Activated CD4-positive, CD25-positive, alpha-beta regulatory T cell treated with anti-CD3 and anti-CD28 coated beads, Interleukin-2, amount 50 U/mL, for 72 hours (primary cell): ENCODE measurements at places on chromosomes 13 and 19.

DNA sequence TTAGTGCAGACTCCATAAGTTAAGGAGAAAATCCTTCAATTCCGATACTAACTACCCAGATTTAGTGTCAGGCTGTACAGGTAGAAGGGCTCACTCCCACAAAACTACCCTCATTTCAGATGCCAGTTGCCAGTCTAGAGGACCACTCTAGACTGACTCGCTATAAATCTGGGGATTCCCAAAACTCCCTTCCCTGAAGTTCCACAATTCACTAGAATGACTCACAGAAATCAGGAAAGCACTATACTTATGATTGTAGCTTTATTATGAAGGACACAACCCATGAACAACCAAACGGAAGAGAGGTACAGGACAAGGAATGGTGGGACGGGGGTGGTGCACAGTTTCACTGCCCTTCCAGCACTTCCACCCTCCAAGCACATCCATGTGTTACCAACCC, 321.2 kb downstream of the DIAPH3 start:
- DNase-seq, result no peak

DNA sequence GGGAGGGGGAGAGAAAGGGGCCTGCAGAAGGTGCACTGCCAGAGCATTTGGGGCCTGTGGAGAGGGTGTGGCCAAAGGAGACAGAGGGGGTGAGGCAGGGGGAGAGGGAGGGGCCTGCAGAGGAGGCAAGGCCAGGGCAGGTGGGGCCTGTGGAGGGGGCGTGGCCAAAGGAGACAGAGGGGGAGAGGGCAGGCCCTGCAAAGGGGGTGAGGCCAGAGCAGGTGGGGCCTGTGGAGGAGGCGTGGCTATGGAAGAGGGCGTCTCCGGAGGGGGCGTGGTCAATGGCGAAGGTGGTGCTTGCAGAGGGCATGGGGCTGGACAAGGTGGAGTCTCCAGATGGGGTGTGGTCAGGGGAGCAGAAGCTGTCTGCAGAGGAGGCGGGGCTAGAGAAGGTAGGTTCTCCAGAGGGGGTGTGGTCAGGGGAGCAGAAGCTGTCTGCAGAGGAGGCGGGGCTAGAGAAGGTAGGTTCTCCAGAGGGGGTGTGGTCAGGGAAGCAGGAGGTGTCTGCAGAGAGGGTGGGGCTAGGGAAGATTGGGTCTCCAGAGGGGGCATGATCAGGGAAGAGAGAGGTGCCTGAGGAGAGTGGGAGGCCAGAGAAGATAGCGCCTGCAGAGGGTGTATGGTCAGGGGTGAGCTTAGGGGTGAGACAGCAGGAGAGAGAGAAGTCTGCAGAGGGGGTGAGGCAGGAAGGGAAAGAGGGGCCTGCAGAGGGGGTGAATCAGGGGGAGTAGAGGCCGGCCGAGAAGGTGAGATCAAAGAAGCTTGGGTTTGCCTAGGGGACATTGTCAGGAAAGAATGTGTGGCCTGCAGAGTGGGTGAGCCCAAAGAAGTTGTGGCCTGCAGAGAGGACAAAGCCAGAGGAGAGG, 3.4 kb downstream of the PRR36 start:
- peak; percentile 54 for DNase-seq

DNA sequence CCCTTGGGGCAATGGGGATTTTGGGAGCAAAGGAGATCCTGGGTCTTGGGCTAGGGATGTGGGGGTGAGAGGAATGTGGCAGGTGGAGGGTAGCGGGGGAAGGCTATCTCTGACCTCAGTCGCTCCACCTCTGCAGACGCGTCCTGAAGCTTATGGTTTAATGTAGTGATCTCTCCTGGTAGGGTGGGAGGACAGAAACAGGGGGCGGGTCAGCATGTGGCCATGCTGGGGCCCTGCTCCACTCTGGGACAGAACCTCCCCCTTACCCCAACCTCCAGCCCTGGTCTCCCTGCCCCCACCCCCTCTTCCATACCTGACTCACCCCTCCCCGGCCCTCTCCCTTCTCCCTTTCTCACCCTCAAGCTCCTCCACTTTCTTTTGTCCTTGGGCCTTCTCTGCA, 1.4 kb downstream of the BST2 start:
- peak; percentile 31 for DNase-seq

- DNase-seq, result no peak
These were observed 91.7 kb downstream of the GADD45B start for GRCh38 chr19:2567580-2567979.

DNA sequence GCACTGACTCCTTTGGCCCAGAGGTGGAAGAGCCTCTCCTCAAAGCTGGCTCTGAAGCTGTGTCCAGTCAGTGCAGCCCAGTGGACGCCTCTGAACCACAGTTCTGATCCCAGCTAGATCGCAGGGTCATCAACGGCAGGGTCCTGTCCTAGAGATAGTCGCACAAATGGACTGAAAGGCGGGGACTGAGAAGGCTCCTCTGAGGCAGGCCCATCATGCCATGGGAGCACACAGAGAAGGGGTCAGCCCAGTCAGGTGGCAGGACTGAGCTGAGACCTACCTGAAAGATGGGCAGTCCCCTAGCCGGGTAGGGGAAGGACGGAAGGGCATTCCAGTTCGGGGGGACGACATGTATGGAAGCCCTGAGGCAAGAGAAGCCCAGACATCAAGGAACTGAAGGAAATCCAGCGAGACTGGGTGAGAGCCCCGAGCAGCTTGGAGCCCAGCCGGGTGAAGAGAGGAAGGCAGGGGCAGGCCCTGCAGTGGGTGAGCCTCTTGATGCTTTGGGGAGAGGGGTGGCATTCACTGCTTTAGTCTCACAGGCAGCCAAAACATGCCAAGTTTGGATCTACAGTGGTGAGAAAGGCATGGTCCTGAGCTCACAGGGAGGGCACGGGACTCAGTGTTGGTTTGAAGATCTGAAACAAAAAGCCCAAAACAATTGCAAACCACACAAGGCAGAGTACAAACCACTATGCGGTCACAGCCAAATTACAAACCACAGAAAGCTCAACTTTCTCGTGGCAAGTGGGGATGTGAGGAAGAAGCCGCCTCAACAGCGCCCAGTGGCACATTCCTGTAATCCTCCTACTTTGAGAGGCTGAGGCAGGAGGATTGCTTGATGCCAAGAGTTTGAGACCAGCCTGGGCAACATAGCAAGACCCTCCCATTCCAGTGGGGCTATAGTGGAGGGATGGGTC, 10.0 kb downstream of the CALM3 start:
- DNase-seq, result no peak

GRCh38 chr19:32599736-32600157, 18.8 kb downstream of the PDCD5 start:
- peak; percentile 40 for DNase-seq

GRCh38 chr19:37655689-37656371, 565 bp upstream of the ZFP30 start:
- peak; percentile 86 for DNase-seq

- no peak for DNase-seq
These were observed 1049.3 kb downstream of the PCDH9 start for GRCh38 chr13:66180836-66181235.

GRCh38 chr19:8877854-8878705, 45.9 kb downstream of the MBD3L1 start:
- no peak for DNase-seq

DNA sequence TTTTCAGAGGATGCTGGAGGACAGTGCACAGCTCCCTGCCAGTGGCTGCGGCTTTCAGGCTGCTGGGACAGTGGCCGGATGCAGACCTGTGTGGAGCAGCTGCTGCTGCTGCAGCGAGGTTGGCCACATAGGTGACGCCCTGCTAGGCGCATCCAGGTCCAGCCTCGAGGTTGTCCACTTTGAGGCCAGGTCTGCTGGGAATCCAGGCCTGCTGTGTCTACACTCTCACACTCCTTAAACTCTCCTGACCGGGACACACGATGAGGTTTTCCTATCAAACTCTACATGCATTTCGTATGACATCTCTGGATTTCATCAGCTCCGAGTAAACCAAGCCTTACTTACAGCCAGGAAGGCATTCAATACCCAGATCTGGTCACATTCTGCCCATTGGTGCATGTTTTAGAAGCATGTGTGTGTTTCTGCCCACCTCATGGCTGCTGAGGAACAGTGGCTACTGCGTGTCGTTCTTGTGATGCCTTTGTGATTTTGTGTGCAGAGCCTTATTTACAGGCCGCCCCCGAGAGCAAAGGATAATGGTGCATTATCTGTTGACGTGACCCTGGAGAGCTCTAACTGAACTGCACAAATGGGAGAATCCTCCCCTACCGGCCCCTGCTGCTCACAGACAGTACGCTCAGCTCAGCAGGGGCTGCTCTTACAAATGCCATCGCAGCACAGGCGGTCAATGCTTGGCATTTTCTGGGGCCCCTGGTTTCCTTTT, 12.3 kb upstream of the MCF2L start:
- DNase-seq, result no peak

GRCh38 chr19:19402656-19403372, 2.7 kb upstream of the GATAD2A start:
- no peak for DNase-seq

DNA sequence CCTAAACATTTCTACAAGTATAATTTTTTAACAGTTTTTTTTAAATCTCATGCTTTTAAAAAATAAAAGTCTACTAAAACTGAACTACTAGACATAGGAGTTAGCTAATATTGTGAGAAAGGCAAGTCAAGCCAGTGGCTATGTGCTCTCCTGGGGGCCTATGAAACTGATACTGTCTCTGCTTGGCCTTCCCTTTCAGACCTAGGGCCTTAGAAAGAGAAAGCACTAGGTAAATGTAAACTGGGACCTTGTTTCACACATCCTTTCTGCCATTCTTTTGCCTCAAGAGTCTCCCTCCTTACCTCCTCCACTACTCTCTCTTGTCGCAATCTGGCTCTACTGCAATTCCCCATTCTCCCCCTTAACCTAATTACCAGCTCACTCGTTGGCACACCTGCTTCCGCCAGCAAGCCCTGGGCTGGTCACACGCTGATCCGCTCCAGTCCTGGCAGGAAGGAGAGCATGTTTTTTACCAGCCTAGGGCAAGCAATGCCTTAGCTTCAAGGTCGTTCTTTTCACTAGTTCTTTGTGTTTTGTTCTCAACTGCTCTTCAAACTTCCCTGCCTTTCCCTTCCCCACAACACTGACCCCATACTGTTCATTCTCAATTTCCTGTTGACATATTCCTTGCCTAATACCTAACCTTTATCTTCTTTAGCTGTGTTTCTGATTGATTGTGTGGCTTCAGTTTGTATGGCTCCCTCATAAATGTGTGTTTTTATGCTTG, 23.1 kb downstream of the TBC1D4 start:
- no peak for DNase-seq

DNA sequence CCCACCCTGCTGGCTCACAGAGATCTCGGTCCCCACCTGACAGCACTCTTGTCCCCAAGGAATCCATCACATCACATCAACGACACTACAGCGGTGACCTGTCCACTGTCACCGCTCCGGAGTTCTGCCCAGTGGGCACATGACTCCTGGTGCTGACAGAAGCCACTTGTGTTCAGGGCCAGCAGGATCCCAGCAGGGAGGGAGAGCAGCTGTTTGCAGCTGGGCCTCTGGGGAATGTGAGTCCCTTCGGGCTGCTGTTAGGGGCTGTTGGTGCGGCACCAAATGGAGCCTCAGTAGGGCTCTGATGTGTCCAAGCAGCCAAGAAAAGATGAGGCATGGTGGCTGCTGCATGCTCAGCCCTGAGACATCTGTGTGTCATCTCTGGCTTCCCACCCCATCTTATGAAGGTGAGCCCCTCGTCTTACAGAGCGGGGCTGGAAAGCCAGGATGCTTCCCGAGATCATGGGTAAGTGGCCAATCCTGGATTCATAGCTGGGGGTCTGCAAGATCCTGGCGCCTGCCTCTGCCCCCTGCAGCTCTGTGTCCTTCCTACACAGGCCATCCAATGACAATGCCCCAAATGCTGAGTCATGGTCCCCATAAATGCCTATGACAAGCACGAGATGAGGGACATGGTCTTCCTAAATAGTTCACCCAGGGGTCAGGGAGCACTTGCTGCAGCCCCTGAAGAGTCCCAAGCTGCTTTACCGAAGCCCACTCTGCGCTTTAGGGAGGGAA, 56.0 kb downstream of the F2RL3 start:
- no peak for DNase-seq

DNA sequence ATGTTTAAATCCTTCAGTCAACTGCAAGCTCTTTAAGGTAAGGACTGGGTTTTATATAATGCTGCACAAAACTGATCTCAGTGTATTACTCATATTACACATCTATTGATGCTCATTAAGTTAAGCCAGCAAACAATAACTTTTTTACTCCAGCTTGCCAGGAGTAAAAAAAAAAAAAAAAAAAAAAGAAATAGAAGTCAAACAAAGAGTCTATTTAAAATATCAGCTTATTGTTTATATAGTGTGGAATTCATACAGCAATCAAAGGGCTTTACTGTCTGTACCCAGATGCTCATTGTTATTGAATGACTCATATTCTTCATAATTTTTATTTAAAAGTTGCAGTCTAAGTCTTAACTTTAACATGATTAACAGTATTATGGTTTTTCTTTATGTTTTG, 21.8 kb upstream of the KBTBD7 start:
- DNase-seq, result no peak

- peak; percentile 55 for DNase-seq
These were observed 38.6 kb downstream of the LIG4 start for GRCh38 chr13:108176685-108177274.

DNA sequence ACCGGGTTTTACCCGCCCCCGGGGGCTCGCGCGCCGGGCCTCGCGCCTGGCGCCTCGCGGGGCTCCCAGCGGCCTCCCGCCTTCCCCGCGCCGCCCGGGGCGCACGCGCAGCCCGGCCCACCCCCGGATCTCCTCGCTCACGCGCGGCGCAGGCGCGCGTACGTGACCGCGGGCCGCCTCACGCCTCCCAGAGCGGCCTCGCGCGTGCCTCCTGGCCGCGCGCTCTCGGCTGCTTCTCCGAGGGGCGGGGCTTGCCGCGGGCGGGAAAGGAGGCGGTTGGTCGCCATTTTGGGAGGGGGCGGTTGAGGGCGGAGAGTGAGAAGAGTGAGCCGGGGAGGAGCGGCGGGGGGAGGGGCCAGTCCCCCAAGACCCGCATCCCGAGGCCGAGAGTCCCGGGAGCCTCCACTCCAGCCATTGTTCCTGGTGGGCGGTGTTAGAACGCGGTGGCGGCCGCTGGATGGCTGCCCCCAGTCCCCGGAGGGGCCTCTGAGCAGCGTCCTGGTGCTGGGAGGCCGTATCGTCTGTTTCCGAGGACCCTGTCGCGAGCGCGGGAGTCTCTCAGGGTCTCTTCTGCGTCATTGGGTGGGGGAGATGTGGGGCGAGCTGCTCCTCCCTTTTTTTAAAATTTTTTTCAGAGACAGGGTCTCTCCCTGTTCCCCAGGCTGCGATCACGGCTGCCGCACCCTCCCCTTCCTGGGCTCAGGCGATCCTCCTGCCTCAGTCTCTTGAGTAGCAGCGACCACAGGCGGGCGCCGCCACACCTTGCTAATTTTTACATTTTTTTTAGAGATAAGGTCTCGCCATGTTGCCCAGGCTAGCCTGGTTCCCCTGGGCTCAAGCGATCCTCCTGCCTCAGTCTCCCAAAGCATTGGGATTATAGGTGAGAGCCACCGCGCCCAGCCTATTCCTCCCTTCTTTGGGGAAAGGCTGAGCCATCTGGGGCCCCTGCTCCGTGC, at the start of gene ZNF541:
TSS of gene ZNF541 (minus strand) at position 78 of the 956 bp plus-strand sequence. CDS start 17,292 bp downstream, outside the sequence.
- peak; percentile 79 for DNase-seq
